ENCODE measurements at places on chromosomes 3 and 15.

DNA sequence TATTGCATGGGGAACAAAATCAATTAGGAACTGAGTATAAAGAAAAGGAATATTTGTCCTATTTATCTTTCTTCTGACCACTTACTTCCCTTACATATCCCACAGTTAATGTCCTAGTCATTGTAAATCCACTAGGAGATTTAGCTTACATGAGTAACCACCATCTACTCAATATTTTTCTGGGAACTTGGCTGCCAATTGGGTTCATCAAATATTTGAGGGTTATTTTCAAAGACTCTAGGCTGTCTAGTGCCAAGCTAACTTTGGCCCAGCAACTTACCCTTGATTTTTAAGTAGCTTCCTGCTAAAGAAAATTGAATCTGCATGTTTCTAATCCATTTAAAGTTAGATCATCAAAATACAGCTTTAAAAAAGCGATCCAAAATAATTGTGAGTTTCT, 362.5 kb upstream of the EPHA3 start:
- no peak for DNase-seq

- no peak for DNase-seq
Observed at GRCh38 chr15:80533790-80534333, 129.7 kb downstream of the ARNT2 start.

- peak; percentile 88 for DNase-seq
Observed at GRCh38 chr3:19074257-19074900, 73.9 kb upstream of the KCNH8 start.

DNA sequence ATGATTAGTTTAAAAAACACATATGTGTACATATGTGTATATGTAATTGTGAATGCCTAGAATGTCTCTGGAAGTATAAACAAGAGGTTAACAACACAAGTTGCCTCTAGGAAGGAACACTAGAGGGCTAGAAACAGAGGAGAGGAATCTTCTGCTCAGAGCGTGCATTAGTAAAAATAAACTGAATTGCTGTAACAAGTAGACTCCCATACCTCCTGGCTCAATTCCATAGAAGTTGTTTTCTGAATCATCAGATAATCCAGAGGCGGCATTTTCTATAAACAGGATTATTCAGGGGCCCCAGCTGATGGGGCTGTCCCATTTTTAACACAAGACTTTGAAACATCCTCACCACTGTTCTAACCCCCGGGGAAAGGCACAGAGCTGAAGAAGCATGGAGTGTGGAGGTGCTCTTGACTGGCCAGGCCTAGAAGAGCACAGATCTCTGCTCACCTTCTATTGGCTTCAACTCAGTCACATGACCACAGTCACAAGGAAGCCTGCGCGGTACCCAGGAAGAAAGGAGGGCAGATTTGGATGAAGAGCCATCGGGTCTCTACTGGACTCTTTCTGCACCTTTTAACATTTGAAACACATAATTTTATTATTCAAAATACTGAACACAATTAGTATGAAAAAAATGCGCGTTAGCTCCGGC, 145.7 kb downstream of the TLE3 start:
- no peak for DNase-seq

- no peak for DNase-seq
Observed at GRCh38 chr15:85905751-85906450, 111.2 kb upstream of the KLHL25 start.

DNA sequence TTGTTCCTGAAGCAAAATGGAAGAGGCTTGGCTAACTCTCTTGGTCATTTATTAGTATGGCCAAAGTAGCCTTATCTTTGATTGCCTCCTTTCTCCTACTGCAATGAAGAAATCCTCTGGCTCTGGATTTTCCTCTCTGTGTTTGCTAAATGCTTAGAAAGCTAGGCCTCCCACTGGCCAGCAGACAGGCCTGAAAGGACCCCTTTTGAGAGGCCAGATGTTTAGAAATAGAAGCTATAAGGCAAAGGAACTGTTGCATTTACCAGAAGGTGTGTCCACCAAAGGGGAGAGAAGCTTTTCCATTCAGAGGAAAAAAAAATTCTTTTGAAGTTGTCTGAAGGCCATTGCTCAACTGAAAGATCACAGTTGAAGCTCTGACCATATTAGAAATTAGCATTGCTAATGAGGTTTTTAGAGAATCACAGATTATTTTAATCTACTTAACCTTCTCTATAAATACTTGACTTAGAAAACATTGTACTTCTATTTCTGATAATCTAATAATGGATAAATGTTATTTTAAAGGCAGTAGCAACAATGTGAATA, 160.8 kb downstream of the SYNPR start:
- no peak for DNase-seq

- no peak for DNase-seq
Observed at GRCh38 chr15:82820128-82820527, 10.7 kb downstream of the WHAMM start.

- peak; percentile 32 for DNase-seq
Observed at GRCh38 chr3:126545544-126545943, 13.2 kb downstream of the C3orf22 start.

DNA sequence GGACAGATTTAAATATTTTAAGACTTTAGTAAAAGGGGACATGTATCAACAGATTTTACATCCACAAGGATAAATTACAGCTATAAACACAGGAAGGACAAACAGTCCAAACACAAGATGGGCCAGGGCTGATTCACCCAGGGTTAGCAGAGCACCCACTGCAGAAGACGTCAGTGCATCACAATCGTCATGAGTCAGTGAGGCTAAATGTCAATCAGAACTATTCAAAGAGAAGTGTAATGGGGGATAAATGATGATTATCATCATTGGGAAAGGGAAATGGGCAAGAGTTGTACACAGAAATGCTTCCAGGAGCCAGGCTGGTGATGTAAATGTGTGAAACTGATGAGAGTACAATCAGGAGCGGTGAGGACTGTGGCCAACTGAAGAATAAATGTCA, 226.8 kb downstream of the PLCL2 start:
- no peak for DNase-seq

DNA sequence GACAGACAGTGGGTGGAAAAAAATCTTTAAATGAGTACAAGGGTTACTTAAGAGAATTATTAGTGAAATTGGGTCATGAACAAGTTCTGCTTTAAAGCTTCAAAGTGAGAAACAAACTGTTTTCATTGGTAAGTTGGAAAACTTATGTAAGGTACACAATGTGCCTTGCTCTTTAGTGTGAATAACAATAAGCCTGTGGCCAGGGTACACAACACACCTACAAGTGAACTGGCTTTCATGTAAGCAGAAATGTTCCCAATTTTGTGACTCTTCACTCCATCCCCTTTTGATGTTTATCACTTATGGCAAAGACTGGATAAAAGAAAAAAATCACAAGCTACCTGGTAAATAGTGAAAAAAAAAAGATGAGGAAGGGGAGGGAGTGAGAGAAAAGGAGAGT, 253.7 kb downstream of the ZBTB20 start:
- no peak for DNase-seq

GRCh38 chr3:42247576-42248027, 18.4 kb downstream of the CCK start:
- peak; percentile 81 for DNase-seq

GRCh38 chr3:190562866-190563510, 49.1 kb downstream of the IL1RAP start:
- no peak for DNase-seq

GRCh38 chr15:27101982-27102381, 131.0 kb downstream of the GABRG3 start:
- DNase-seq: no peak

DNA sequence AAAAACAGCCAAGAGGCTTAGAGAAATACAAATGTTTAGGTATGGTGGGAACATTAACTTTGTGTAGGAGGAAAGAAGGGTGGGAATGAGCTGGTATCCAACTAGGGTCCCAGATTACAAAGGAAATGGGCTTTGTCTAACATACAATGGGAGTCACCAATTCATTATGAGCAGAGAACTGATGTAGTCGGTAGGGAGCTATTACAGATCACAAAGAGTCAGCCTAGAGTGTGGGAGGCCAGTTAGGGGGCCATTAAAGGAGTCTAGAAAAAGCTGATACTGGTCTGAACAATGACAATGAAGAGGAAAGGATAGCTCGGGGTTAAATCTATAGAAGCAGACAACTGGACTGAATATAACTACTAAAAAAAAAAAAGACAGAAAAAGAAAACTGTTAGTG, 15.5 kb downstream of the ANO10 start:
- DNase-seq: no peak

- DNase-seq: no peak
Observed at GRCh38 chr15:57237301-57237642, 139.0 kb upstream of the CGNL1 start.

DNA sequence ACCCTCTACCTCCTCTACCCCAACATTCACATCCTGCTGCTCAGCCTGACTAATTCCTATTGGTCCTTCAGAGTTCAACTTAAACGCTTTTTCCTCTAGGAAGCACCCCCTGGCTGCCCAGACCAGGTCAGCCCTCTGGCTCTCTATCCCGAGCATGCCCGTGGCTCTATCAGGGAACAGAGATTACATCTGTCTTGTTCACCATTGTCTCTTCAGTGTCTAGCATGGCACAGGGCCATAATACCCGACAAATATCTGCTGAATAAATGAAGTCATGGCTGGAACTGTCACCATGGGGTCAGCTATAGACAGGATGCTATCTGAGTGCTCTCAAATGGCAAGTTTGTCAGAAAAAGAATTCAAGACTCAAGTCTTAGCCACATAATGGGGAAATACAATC, 296.9 kb upstream of the CHRNA7 start:
- no peak for DNase-seq

DNA sequence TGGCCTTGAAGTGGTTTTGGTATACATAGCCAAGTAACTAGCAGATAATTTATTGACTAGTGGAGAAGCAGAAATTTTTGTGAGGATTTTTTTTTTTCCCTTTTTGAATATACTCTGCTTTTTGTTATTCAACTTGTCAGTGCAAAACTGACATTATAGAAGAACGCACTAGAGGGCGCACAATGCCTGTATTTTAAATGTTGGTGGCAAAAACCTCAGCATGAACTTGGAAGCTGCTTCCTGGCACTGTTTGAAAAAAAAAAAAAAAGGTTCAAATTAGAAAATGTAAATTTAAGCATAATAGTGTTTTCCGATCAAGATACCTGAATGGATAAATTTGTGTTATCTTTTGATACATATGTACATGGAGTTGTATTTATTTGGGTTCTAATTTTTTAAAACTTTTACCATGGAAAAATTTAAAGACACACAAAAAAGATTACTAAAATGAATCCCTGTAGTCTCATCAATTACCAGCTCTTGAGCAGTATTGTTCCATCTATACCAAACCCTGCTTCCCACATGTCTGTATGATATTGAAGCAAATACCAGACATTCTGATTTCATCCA, 56.0 kb downstream of the SLC25A26 start:
- DNase-seq: peak; percentile 72

DNA sequence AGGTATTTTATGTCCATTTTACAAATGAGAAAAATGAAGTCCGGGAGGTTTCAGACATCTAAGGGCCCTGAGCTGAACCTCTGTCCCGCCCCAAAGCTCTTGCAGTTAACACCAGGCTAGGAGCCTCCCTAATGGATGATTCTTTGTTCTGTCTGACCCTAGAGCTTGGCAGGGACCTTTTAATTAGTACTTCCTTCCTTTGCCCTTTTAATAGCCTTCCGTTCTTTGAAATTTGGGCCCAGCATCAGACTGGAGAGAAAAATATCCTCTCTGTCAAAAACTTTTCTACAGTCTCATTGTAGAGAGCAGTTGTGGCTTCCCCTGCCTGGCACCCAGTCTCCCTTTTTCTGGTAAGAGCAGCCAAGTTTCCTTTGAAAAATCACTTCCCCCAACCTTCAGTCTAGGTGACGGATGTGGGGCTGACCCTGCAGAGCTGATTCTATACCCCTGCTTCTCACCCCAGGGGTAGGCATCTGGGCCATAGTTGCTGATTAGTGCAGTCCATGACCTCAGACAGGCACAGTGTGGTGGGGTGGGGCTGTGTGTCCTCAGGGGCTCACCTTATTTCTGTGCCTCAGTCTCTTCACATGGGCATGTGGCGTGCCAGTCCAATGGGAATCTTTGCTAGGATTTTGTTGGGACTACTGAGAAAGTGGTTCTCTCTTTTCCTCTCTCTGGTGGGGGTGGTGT, 220.4 kb downstream of the ADAMTS9 start:
- DNase-seq: no peak

GRCh38 chr3:98563661-98564281, 29.6 kb downstream of the CPOX start:
- DNase-seq: no peak

GRCh38 chr3:53140847-53141845, 10.9 kb upstream of the RFT1 start:
- DNase-seq: no peak

DNA sequence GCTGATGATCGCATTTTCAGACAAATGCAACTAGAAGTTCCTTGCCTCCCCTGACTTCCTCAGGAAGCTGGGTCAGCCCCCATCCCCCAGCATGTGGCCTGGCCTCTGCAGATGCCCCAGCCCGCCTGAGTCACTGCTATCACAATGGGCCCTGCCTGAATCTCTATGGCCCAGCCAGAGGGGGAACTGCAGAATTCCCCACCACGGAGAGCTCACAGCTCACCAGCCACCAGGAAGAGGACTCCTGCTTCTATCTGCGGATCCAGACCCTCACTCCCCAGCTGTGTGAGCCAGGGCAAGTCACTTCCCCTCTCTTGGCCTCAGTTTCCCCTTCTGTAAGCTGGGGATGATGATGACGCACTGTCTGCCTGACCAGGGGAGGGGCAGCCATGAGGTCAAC, 6.9 kb downstream of the PLXND1 start:
- peak; percentile 97 for DNase-seq

DNA sequence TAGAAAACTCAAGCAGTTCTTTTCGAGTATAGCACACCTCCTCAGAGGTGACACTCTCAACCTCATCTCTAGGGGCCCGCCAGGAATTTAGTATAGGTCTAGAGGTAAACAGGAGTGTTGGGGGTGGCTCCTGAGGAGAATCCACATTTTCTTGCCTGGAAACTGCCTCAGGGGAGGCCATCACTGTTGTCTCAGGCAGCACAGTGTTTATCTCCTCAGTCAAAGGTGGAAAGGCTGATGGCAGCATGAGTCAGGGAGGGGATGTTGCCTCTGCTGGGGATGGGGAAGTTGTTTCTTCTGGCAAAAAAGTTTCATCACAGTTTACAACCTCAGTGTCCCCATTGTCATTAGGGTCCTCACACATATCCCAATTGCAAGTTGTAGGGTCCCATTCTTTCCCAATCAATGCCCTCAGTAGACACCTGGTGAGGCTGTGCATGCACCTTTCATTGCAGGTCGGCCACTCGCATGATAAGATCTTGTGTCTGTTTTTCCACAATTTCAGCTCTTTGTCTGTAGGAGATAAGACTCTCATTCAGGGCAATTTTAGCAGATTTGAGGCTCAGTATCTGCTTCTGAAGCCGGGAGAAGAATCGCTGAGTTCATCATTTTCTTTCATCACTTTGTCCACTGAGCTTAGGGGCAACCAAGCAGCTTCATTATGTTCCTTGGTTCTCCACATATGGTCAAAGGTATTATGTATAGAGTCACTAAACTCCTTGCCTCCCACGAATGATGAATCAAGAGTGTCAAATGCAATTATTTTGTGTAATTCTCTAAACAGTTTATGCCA, 25.8 kb downstream of the NAALADL2 start:
- DNase-seq: peak; percentile 85

GRCh38 chr3:15659254-15659975, 57.9 kb downstream of the BTD start:
- no peak for DNase-seq

- DNase-seq: no peak
Observed at GRCh38 chr3:168049367-168049974, 46.3 kb downstream of the GOLIM4 start.

Measured in islet precursor cell (in vitro differentiated cells).